ENCODE measurements at places on chromosomes 7 and 10.

GRCh38 chr7:46832136-46832535 is 749.8 kb downstream of the TNS3 start:
- no peak for DNase-seq

GRCh38 chr7:158547817-158548216 is 39.8 kb downstream of the PTPRN2 start:
- no peak for DNase-seq

GRCh38 chr10:62759599-62760175 is 44.8 kb upstream of the ADO start:
- no peak for DNase-seq

DNA sequence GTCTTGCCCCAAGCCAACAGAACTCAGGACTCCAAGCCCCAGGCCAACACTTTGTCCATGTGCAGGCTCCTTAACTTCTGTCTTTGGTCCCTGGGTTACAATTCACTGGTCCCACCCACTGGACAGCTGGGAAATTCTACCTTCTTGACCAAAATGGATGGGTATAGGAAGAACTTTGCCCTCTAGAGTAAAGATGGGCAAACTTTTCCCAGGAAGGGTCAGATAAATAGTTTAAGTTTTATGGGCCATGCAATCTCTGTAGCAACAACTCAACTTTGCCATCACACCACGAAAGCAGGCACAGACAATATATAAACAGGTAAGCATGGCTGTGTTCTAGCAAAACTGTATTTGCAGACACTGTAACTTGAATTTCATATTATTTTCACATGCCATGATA is 147.1 kb downstream of the PLXNA4 start:
- no peak for DNase-seq

- DNase-seq: no peak
These were observed 11.5 kb upstream of the OGA start for GRCh38 chr10:101829561-101830315.

- DNase-seq: no peak
These were observed 32.1 kb downstream of the JCAD start for GRCh38 chr10:30027057-30028005.

DNA sequence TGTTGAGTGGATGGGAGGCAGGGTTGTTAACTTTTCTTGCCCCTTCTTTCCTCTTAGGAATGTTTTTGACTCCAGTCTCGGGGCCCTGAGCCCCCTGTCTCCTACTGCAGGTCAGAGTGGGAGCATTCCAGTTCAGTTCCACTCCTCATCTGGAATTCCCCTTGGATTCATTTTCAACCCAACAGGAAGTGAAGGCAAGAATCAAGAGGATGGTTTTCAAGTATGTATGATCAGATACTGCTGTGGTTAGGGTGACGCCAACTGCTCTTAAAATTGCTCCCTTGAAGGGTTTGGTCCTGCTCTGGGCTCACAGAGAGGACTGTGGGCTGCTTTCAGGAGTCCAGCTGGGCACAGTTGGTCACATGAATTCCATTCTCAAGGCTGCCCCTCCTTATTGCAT is 22.0 kb downstream of the VWA2 start:
- no peak for DNase-seq

GRCh38 chr7:7652798-7653540 is 12.4 kb downstream of the UMAD1 start:
- no peak for DNase-seq

DNA sequence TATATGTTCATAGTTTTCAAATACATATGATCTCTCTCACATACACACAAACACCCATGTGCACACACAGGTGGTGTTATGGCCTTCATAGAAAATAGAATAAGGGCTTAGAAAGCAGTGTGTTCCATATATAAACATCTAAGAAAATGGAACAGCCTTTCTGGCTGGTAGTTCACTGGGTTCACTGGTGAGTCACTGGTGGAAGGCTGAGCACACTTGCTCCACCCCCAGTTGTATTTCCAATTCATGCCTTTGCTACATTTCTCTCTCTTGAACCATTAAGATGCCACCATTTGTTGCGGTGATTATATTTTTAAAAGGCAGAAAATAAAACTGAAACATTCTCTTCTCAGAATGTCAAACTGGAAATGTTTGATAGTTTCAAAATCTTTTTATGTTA is 252.1 kb downstream of the GLI3 start:
- no peak for DNase-seq

GRCh38 chr7:155129789-155130188 is 59.7 kb downstream of the HTR5A start:
- peak; percentile 77 for DNase-seq

DNA sequence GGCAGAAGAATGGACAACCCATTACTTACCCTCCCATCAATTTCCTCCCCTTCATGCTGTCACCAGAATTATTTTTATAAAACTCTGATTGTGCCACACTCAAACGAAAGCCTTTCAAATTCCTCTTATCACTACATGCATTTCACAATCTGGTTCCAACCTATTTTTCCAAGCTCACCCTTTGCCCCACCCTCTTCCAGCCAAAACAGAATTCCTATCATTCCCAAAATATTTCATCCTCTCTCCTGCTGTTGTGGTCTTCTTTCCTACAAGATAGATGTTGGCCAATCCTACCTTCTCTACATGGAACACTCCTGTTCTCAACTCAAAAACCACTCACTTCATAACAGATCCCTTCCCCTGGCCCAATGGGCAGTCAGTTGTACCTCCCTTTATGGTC is 111.5 kb downstream of the ELAPOR2 start:
- no peak for DNase-seq

GRCh38 chr10:48708144-48708543 is 23.5 kb downstream of the WDFY4 start:
- DNase-seq: no peak

DNA sequence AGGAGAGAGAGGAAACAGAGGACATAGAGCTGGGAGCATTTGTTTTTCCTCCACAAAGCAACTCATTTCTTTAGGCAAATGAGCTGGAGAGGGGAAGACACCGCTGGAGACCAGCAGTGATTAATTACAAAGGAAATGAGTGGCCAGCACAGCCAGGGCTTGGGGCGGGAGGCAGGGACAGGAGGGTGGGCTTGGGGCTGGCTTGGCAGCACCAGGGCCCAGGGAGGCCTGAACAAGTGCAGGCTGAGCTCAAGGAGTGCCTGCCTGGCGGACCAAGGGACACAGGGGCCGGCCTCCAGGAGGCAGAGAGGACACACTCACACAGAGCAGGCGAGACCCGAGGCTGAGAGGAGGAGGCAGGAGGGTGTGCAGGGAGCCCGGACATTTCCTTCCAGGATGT is 149.0 kb upstream of the UNC5B start:
- DNase-seq: no peak

GRCh38 chr7:135731-136645 is 56.4 kb upstream of the FAM20C start:
- peak; percentile 49 for DNase-seq

DNA sequence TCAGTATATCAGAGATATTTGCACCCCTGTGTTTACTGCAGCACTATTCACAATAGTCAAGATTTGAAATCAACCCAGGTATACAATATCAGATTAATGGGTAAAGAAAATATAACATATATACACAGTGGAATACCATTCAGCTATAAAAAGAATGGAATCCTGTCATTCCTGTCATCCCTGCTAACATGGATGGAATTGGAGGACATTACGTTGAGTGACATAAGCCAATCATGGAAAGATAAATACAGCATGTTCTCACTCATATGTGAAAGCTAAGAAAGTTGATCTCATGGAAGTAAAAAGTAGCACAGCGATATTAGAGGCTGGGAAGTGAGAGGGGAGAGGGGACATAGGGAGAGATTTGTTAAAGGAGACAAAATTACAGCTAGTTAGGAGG is 171.0 kb downstream of the ARL5B start:
- DNase-seq: no peak

DNA sequence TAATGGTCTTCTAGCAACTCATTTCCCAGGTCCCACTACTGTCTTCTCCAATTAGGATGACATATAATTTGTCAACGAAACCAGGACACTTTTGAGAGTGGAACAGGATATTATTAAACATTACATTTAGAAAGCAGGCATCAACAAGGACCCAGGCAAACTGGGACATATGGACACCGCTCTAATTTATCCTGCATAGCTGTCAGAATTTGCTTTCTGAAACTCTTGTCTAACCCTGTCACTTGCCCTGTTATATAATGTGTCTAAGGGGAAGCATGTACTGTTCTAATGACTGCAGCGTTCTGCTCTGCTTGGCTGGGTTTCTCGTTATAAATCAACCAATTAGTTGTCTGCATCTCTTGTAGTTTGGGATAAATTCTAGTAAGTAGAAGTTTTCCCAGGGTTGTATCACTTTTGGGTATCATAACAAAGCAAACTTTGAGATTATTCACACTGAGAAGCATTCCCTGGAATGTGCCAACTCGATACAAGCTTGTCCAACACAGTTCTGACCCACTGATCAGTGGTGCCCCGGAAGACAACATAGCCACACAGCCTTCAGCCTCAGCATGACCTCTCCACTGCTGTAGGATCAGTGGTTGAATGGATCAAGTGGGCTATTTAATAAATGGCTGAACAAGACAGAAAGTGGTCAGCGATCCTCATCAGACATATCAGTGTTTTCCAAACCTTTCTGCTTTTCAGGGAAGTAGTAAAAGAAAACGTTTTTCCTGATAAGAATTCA is 228.1 kb downstream of the KIF20B start:
- DNase-seq: no peak

- no peak for DNase-seq
These were observed 39.4 kb upstream of the SLC29A3 start for GRCh38 chr10:71279590-71280170.

GRCh38 chr7:137978464-137979237 is 23.2 kb downstream of the CREB3L2 start:
- DNase-seq: no peak

GRCh38 chr10:131961777-131962662 is 19.7 kb downstream of the BNIP3 start:
- no peak for DNase-seq

DNA sequence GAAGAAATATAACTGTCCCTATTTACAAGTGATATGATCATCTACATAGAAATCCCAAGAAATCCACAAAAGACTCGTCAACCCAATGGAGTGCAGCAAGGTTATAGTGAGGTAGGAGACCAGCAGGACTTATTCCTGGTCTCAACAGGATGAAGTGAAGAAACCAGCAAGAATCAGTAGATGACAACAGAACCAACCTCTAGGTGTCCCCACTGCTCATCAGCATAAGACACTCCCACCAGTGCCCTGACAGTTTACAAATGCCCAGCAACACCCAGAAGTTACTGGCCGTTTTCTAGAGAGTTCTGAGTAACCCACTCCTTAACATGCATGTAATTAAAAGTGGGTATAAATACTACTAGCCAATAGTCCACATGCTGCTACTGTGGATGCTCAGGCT is 470.5 kb upstream of the LRRTM3 start:
- no peak for DNase-seq

- no peak for DNase-seq
These were observed 291.3 kb upstream of the ZMIZ1 start for GRCh38 chr10:78777466-78777865.

GRCh38 chr10:94349327-94349726 is 13.4 kb downstream of the NOC3L start:
- no peak for DNase-seq

- no peak for DNase-seq
These were observed 5.0 kb upstream of the CDH23 start for GRCh38 chr10:71391701-71392100.

DNA sequence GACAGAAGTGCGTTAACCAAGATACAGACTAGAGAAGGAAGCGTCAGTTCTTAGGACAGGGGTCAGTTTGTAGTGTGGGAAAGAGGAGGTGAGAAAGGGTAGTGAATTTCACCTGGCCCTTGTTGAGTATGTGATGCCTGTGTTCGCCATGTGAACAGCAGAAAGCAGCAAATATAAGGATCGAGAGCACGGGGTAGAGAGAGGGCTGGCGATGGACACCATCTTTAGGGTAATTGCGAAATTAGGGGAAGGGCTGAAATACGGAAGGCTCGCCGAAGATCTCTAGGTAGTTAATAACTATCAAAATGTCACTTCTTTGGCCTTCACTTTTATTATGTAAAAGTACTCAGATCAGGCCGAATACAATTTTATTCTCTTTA is 6.2 kb upstream of the MEST start:
- DNase-seq: no peak

DNA sequence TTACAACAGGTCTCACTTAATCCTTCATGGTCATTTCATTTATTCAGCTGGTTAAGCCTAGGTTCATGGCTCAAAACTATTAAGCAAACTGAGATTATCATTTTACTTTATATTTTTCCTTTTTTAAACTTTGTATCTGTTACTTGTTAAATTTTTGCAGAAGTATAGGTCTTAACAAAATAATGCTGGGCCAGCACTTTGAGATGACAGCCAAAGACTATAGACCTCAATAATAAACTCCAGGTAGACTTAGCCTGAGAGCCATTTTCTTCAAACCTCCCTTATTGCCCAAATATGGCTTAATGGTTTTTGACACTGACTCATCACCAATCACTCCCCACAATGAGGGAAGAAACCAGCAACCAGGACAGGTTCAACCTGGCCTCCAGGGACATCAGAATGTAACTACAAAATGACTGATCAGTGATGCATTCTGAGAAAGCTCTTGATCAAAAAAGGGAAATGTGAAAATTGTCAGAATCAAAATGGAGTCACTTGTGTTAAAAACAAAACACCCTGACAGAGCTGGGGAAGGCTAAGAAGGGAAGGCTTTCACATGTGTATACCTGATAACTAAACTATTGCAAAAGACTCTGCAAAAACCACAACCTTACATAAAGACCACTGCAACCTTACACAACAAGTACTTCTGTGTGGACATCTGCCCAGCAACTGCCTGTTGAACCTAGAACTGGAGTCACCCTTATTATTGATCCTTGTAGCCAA is 2.1 kb upstream of the CCDC126 start:
- no peak for DNase-seq

- no peak for DNase-seq
These were observed 164.6 kb downstream of the SND1 start for GRCh38 chr7:127816354-127817190.

DNA sequence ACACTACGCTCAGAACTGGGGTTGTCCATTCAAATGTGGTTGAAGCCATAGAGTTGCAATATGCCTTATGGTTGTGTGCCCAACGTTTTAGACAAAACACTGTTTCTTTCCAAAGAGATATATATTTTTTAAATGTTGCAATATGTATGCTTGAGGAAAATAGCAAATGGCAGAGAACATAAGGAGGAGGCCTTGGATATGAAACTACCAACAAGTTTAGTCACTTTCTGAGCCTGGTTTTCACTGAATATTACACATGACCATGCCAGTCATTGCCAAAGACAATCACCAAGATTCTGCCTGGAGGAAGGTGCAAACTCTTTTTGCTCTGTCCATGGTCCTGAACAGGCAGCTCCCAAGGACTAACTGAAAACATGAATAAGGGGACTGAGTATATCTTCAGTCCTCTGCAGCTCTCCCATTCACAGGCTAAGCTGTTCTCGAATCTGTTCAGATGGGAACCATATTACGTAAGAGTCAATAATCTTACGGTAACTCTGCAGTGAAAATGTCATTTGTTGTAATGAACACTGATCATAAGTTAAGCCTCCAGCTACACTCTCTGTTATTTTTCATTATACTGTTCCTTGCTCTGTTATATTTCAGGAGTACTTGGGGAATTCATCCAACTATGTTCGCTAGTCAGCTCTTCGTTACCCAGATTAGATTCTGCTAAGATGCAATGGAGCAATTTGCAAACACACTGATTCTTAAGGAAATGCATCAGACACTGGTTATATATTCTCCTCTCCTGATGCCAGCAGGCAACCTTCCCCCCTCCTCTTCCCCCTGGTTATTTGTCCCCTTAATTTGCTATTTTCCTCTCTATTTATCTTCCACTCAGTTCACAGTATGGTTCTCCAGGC is 90.7 kb upstream of the C1QL3 start:
- DNase-seq: no peak
